Colonic mucosa (tissue), 4 donors: ENCODE measurements at places on chromosomes 12 and 14.

DNA sequence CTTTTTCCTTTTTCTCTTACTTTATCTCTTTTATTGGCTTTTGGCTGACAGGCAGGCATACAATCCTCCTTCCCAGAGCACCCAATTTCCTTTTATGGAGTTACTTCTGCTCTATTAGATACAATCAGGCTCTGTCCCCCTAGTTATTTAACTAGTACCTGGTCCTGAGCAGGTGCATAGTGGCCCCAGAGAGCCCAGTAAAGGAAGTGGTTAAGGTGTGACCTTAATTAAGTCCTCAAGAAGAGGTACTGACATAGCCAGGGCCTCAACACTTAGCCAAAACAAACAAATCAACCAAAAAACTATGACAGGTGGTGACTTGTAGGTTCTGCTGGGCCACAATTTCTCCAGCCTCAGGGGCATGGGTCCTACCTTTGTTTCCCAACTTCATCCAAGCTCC is 82.9 kb downstream of the CCDC60 start:
- DNase-seq = no peak

DNA sequence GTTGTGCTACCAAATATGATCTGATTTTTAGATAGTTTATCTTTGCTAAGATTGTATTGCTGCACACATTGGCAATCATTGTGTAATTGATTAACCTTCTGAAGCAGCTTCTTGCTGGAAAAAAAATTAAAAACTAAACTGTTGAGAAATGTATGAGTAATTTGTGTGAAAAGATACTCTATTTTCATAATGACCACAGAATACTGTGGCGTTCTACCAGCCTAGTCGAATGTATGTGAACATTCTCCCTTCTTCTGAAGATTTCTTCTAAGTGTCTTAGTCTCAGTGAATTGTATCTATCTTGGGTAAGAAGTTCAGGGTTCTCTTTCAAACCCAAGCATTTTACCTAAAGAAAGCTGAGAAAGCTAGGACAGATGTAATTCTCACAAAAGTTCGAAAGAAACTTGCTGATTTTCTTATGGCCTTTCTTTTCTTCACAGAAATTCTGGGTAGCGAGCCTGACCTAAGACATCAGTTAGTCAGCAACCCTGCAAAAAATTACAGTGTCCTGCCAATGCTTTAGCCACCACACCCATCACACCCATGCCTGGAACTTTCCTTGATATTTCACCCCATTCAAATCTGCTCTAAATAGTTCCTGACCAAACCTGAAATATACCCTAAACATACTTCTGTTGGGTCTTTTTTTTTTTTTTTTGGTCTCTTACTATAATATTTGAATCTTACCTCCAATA is 27.1 kb upstream of the C12orf71 start:
- no peak for DNase-seq

DNA sequence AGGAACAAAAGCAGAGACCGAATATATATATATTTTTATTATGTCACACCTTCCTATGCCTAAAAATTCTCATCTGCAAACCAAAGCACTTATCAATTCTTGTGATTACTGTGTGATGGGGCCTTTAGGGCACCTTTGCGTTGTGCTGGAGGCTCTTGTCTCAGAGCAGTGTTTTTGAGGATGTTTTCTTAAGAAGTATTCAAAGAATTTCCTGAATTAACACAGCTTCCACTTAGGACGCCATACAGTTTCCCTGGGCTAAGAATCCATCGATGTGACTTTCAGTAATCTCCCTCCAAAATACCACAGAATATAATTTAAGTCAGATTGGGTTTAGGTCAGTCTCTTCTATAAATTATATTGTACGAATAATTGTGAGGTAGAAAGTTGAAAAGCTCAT is 22.0 kb upstream of the HIF1A start:
- DNase-seq = no peak

DNA sequence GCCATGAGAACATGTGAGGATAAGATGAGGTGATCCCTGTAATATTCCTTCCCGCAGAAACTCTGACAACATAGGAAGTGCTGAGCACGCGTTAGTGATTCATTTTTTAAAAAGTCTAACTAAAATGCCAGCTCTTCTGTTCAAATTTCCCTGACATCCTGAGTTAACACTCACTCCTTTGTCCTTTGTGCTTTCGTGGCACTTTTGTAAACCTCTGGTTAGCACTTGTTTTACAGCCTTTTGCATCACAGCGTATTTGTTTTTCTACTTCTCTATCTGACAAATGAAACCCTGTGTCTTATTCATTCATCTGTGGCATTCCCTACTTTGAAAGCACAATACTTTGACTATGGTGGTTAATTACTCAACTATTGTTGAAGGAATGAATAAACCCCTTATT is 313.6 kb downstream of the NUAK1 start:
- DNase-seq = no peak

DNA sequence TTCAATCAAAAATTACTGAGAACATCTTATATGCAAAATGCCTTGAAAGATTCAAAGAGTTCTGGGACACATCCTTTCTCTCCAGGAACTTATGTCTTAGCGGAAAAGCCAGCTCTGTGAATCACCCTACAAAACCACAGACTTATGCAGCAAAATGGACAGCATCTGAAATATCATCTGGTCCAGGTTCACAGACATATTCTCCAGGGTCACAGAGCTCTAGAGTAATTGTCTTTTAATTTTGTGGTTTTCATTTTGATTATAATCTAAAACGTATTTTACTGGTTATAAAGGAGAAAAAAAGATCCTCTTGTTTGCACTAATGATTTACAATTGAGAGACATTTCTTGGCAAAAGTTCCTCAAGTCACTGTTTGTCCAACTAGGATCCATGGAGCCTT is 246.2 kb downstream of the MSRB3 start:
- no peak for DNase-seq

GRCh38 chr14:63268771-63269170 is 50.0 kb downstream of the GPHB5 start:
- DNase-seq = no peak

DNA sequence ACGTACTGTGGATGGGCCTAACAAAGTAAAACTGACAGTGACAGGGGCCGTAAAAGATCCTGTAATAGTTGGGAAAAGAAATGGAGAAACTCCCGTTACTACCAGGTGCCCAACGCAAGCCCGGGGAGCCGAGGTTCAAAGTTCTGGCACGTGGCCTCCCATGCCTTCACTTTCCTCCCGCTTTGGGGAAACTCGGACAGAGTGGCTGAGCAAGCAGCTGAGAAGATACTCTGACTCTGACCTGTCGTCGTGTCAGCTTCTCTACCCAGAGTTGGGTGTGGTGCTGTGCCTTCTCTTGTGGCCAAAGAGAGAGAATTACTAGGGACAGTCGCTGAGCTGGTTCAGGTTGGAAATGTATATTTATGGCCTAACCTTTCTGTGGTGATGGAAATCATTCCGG is 1.7 kb downstream of the B4GALNT3 start:
- peak; percentile 79 for DNase-seq

GRCh38 chr12:94405413-94406116 is 54.1 kb downstream of the CEP83 start:
- DNase-seq = no peak

DNA sequence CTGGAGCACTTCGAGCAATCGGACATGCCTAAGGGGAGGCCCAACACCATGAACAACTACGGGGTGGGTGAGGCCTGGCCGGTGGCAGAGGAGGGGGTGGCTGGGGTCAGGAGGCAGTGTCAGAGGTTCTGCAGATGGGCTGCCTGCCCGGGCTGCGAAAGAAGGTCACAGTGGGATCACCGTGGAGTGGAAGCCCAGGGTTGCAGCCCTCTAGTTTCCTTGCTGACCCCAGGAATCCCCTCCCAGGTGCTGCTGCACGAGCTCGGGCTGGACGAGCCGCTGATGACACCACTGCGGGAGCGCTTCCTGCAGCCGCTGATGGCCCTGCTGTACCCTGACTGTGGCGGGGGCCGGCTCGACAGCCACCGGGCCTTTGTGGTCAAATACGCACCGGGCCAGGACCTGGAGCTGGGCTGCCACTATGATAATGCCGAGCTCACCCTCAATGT is 1.9 kb upstream of the ARL6IP4 start:
- DNase-seq = no peak

DNA sequence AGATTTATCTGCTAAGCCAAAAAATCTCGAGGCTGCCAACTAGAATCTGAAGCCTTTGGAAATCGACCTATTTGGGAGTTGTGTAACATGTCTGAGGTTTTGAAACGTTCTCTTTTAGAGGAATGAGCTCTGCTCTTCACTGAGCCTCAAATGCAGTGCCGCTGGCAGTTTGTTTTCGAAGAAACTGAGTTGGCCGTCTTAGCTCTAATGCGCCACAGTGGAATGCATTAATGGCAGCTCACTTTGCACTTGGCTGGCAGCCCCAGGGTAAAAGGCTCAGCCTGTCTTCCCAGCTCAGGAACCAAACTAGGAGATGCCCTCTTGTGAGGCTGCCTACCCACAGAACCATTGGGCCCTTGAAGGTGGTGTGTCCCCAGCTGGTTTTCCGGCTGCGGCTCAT is 53.8 kb downstream of the SFSWAP start:
- DNase-seq = no peak

GRCh38 chr12:94582591-94582990 is 67.8 kb downstream of the TMCC3 start:
- no peak for DNase-seq

- DNase-seq = no peak
Observed at GRCh38 chr12:112855375-112855774, 51.4 kb upstream of the OAS1 start.

GRCh38 chr12:52024845-52025230 is 18.1 kb downstream of the TAMALIN start:
- peak; percentile 90 for DNase-seq
